ENCODE measurements at places on chromosomes 13 and 19.

GRCh38 chr13:39509616-39510315 is 93.2 kb downstream of the LHFPL6 start:
- no peak for DNase-seq

GRCh38 chr13:51619614-51620013 is 35.4 kb downstream of the WDFY2 start:
- DNase-seq, result no peak

DNA sequence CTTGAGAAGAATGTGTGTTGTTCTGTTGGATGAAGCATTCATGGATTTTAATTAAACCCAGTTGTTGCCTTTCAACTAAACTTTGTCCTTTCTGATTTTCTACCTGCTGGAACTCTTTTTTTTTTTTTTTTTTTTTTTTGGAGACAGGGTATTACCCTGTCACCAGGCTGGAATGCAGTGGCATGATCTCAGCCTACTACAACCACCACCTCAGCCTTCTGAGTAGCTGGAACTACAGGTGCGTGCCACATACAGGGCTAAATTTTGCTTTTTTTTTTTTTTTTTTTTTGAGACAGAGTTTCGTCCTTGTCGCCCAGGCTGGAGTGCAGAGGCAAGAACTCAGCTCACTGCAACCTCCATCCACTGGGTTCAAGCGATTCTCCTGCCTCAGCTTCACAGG is 6.9 kb downstream of the ZNF791 start:
- no peak for DNase-seq

DNA sequence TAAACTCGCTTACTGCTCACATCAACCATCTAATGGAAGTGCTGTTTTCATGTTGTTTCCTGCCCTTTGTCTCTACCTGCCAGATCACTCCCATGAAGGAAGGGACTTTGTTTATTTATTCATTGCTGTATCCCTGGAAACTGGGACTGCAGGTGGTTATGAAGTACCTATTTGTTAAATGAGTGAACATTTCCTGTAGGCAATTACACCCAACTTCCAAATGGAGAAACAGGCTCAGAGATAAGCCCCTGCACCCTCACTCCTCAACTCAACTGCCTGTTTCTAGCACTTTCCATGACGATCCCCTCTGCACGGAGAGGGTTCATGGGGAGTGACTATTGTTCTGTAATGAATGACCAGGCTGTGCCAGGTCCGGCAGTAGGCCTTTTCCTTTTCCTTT is 1.9 kb upstream of the SELENOW start:
- DNase-seq, result no peak

- DNase-seq, result no peak
These were observed 15.0 kb downstream of the SLC25A42 start for GRCh38 chr19:19078801-19079200.

DNA sequence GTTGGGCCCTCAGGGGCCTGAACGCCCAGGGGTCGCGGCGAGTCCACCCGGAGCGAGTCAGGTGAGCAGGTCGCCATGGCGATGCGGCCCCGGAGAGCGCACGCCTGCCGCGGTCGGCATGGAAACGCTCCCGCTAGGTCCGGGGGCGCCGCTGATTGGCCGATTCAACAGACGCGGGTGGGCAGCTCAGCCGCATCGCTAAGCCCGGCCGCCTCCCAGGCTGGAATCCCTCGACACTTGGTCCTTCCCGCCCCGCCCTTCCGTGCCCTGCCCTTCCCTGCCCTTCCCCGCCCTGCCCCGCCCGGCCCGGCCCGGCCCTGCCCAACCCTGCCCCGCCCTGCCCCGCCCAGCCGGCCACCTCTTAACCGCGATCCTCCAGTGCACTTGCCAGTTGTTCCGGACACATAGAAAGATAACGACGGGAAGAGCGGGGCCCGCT is at the start of gene CCNA1:
CCNA1 (plus strand) TSS at position 390 of the 439 bp plus-strand sequence. CDS start 562 bp downstream, outside the sequence.
- no peak for DNase-seq

DNA sequence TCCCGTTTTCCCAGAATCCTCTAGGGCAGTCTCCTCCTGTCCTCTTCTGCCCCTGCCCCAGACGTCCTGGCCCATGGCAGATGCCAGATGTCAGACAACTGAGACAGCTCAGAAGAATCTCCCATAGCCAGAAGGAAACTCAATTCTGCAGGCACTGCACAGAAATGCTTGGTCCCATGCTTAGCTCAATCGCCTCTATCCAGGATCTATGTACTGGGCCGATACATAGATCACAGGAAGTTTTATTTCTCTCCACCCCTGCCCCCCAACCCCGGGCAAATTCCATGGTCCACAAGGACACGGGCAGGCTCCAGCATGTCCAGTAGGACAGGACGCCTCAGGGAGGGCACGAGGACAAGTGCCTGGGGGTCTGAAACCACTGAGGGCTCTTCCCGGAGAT is 4.8 kb downstream of the MBD3 start:
- DNase-seq, result no peak

DNA sequence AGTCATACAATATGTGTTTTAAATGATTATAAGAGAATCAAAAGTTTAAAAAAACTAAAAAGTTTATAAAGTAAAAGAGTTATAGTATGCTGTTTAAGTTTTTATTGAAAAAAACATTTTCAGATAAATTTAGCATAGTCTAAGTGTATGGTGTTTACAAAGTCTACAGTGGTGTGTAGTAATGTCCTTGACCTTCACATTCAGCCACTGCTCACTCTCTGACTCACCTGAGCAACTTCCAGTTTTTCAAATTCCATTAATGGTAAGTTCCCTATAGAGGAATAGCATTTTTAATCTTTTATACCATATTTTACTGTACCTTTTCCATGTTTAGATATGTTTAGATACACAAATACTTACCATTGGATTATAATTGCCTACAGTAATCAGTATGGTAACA is 842.4 kb upstream of the KLHL1 start:
- DNase-seq, result no peak

DNA sequence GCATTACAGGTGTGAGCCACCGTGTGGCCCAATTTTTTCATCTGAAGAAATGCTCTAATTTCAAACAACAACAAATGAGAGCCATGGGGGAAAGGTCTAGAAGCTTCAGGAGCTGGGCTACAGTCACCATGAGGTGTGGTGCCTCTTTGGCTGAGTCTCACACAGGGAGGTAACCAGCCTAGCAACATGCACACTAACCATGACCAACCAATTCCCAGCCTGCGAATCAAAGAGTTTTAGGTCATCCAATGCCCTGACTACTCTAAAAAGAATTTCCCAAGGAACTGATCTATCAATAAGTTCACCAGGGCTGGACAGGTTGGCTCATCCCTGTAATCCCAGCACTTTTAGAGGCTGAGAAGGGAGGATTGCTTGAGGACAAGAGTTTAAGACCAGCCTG is 29.9 kb downstream of the PBX4 start:
- DNase-seq, result no peak

DNA sequence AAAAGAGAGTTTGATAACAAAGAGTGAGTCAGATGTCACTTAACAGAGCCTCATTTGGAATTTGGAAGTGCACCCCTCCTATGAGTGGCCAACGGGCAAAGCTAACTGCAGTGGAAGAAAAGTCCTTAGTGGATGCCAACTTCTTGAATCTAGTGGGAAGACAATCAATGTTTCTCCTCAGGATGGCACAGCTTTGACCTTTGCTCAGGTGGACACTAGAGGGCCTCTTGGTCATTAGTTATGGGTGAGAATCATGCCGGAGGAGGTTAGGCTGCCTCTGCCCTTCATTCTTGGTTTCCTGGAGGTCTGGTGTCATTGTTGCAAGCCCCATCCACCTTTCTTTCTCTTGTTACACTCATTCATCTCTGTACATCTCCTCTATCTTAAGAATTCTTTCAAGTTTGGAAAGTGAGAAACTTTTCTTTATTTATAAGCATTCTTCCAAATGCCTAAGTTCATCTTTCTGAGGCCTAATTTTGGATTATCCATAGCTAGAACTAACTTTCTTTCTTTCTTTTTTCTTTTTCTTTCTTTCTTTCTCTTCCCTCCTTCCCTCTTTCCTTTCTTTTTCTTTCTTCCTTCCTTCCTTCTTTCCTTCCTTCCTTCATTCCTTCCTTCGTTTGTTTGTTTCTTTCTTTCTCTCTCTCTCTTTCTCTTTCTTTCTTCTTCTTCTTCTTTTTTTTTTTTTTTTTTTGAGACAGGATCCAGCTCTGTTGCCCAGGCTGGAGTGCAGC is 327.2 kb upstream of the TSHZ3 start:
- no peak for DNase-seq

GRCh38 chr13:33110386-33110712 is 94.1 kb downstream of the KL start:
- DNase-seq, result no peak

GRCh38 chr13:59873856-59874255 is 289.9 kb downstream of the DIAPH3 start:
- DNase-seq, result no peak

DNA sequence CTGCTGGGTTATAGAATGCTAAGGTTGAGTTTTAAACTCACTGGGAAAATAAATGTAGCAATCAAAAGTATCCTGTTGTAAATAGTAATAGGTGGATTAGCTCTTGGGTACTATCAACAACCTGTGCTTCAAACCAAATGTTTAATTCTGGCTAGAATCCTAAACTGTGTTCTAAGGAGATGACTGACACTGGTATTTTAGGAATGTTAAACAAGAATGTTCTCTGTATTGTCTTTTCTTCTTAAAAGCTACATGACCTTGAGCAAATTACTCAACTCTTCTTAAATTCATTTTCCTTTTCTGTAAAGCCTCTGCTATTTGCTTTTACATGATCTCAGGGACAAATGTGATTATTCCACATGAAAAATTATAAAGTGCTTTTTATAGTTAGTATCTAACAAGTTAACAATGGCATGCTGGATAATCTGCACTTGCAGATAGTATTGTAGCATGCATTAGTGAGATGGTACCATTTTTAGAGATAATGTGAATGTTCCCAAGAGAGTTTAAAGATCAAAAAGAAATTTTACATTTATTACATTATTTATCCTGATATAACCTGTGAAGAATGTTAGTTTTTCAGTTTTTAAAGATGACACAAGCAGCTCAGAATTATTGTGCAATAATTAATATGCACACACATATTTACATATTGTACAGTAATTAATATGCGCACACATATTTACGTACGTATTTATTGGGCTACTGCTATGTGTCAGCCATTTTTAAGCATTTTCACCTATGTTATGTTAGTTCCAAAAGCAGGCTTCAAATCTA is 13.6 kb upstream of the EPSTI1 start:
- DNase-seq, result no peak

DNA sequence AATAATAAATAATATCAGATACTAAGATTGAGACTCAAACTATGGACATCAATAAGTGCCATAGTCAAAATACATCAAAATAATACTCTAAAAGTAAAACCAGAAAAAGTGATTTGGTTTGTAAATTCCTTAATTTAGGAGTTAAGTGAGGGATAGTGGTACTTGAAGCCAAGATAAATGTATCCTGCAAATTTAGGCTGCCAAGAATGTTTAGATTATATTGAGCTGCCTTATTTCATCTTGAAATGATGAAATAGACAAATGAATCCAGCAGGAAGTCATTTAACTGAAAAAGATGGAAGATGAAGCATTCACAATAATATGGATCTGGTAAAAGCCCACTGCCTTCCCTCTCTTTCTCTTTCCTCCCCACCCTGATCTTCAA is 112.3 kb downstream of the LRCH1 start:
- no peak for DNase-seq

DNA sequence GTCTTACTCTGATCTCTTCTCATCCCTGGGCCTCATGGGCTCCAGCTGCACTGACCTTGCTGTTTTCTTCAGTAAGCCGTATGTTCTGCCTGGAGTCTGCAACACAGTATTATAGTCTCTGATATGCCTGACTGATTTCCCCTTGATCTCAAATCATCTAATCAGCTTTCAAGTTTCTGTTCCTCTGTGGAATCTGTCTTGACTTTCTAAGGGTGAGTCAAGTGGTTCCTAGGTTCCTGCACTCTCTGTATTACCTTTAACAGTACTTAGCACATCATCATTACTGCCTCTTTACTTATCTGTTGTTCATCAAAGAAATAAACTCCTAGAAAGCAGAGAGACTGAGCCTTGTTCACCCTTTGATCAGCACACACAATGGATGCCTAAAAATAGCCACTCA is 350.7 kb downstream of the LMO7 start:
- DNase-seq, result no peak

DNA sequence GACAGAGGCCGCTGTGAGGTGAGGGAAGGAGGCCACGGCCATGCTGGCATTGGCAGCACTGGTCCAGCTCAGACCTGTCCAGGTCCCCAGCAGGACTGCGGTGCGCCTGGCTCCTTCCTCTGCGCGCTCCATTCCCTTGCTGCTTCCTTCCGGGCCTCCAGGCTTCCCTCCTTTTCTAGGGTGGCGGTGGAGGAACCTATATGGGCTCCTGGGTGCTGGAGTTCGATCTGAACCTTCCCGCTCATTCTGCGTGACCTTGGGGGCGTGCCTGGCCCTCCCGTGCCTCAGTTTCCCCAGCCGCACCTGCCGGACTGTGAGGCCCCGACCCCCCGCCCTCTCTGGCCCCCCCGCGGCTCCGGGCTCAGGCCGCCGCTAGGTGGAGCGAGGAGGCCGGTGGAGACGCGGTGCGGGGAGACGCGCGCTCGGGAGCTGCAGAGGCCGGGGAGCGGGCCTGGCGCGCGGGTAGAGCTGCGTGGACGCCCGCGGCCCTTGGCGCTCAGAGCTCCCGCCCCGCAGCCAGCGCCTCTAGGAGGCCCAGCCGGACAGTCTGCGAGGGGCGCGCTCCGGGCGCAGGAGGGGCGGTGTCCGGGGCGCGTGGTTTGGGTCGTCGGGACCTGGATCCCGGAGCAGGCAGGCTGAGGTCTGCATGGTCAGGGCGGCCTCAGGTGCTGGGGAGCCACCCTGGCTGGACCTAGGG is 29.9 kb downstream of the EFNA2 start:
- no peak for DNase-seq

- no peak for DNase-seq
These were observed 5.8 kb downstream of the TM6SF2 start for GRCh38 chr19:19267305-19267704.

DNA sequence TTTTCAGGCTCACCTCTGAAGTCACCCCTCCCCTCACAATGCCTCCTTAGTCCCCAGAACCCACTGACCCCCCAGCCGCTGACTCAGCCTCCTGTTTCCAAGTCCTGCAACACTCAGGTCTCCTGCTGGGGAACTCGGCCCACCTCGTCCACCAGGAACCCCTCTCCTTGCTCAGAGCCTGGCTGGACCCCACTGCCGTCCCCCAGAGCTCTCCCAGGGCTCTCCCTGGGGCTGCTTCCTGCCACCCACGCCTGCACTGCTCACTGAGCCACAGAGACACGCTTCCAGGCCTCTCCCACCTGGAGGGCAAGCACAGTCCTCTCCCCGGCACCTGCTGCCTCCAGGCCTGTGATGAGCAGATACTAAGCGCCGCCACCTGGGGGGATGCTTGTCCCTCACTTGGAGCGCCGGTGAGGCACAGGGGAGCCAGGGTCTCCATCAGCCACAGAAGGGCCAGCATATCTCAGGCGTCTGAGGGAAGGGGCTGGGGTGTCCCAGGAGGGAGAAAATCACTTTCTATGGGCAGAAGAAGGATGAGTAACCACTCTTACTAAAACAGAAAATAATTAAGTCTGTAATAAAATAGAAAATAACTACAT is 53.8 kb downstream of the KLF2 start:
- DNase-seq, result no peak

GRCh38 chr13:93789058-93789457 is 562.5 kb downstream of the GPC6 start:
- no peak for DNase-seq
